ENCODE measurements at places on chromosomes 5 and 9.

GRCh38 chr5:74521401-74521800 is 119.1 kb downstream of the ENC1 start:
- DNase-seq: no peak

GRCh38 chr5:136230176-136230575 is 37.2 kb upstream of the SMIM32 start:
- no peak for DNase-seq

DNA sequence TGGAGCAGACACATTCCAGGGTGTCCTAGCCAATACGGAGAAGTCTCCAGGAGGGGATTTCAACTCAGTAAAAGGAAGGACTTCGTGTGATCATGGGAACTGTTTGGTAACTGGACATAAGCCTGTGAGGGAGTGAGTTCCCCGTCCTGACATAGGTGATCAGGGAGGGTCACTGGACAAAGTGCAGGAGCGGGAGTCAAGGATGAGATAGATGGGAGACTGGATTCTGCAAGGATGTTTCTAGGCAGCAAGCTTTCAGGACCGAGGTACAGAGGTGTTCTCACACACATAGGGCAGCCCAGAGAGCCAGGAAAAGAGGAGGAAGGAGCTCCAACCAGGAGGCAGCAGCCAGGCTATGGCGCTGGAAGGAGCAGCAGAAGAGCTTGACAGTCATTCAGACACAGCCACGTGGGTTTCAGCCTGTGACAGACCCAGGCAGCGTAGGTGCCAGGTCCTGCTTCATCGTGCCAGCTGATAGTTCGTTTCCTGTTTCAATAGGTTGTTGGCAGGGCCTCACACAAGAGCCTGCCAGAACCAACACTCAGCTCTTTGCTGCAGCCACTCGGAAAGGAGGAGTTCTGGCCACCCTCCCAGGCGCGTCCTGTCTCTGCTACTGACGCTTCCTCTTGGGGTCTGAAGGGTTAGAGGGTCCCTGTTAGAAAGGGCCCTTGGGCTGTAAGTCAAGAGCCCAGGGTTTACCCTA is 84.1 kb downstream of the AMBP start:
- DNase-seq: no peak

DNA sequence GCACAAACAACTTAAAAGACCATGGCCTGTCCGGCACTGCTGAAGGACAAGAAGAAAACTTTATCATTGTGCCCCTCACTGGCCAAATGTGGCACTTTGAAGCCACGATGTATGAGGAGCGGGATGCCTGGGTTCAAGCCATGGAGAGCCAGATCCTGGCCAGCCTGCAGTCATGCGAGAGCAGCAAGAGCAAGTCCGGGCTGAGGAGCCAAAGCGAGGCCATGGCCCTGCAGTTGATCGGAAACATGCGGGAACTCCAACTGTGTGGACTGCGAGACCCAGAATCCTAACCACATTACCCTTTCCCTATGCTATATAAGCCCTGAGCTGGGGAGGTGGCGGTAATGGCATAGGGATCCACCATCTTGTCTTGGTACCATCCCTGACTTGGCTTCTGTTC is 497.9 kb downstream of the ANXA1 start:
- no peak for DNase-seq

DNA sequence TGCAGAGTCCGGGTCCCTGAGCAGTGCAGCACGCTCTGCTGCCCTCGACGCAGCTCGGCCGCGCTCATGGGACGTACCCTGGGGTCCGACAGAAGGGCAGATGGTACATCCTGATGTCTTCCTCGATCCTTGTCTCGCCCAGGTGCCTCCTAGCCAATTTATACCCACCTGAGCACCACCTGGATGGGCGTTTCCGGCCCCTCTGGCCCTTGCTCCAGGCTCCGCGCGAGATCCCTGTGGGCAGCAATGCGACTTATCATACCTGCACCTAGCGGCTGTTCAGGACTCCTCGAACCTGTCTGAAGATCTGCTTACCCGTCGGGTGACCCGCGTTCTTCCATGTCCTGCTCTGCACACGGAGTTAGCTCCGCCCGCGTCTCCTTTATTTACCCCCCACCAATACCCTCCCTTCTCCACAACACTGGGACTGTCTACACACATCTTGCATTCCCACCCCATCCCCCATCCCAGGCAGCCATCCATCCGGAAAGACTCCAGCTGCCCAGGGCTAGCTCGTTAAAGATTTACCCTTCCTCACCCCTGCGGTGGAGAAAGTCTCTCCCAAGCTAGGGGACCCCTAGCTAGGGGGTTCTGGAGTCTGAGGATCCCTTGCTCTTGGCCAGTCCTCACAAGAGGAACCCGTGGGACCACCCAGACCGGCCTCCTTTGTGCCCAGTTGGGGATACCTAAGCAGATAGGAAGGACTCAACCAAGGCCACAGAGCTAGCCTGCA is at the start of gene KIF12:
Gene KIF12, minus strand, starts transcription at position 357 of the 733 bp plus-strand sequence. Its CDS starts 16 bp downstream, at position 341.
- no peak for DNase-seq

- DNase-seq: no peak
Measured at GRCh38 chr9:129612123-129612522, 8.8 kb downstream of the C9orf50 start.

DNA sequence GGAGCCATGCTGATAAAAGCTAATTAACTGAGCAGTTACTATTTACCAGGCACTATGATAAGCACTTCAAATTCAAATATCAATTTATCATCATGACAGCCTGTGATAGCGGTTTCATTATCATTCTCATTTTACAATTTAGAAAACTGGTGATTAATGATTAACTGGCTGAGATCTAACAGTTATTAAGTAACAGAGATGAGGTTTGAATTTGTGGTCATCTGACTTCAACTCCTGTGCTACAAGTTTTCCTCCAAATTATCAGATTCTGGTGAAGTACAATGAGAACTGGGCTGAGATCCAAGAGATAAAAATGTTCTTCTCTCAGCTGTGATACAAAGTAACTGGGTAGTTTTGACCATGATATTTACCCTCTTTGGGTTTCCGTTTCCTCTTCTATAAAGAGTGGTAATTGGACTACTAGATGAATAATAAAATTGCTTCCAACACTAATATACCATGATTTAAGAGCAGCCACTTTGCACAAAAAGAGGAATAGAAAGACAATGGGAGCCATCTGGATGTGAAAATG is 74.5 kb upstream of the CCNG1 start:
- no peak for DNase-seq

GRCh38 chr9:133818444-133818843 is 80.3 kb upstream of the SARDH start:
- DNase-seq: no peak

GRCh38 chr5:64166201-64166959 is 737 bp downstream of the RNF180 start:
- DNase-seq: no peak

- DNase-seq: no peak
Measured at GRCh38 chr9:38386319-38386895, 6.1 kb upstream of the ALDH1B1 start.

- DNase-seq: no peak
Measured at GRCh38 chr5:39270225-39270848, 51.0 kb upstream of the FYB1 start.

GRCh38 chr5:1394881-1395860 is 50.1 kb downstream of the SLC6A3 start:
- no peak for DNase-seq

DNA sequence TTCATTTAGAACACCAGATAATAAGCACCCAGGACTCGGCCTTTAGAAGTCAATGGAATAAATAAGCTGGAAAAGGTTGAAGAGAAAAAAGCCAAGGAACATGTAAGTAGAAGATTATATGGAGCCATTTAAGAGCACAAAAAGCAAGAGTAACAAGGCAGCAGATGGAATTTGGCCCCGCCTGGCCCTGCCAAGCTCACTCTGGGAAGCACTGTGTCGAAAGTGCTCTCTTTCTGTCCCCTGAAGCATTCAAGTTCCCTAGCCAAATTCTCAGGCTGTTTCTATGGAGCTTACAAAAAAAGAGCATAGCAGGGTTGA is 73.0 kb upstream of the GPR151 start:
- no peak for DNase-seq

DNA sequence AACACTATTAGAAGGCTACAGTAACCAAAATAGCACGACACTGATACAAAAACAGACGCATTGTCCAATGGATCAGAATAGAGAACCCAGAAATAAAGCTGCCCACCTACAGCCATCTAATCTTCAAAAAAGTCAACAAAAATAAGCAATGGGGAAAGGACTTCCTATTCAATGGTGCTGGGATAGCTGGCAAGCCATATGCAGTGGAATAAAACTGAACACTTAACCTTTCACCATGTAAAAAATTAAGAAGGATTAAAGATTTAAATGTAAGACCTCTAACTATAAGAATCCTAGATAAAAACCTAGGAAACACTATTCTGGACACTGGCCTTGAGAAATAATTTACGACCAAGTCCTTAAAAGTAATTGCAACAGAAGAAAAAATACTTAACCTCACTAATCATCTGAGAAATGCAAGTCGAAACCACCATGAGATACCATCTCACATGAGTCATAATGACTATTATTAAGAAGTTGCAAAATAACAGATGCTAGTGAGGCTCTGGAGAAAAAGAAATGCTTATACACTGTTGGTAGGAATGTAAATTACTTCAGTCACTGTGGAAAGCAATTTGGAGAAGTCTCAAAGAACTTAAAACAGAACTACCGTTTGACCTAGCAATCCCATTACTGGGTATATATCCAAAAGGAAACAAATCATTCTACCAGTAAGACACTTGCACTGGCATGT is 203.3 kb upstream of the CDH9 start:
- DNase-seq: no peak

- no peak for DNase-seq
Measured at GRCh38 chr5:141903261-141903660, 20.4 kb upstream of the DELE1 start.

GRCh38 chr5:179533907-179534306 is 16.4 kb upstream of the RUFY1 start:
- no peak for DNase-seq

GRCh38 chr5:153974131-153974812 is 64.4 kb downstream of the FAM114A2 start:
- DNase-seq: no peak

- no peak for DNase-seq
Measured at GRCh38 chr9:971901-972500, 4.5 kb upstream of the DMRT3 start.

- no peak for DNase-seq
Measured at GRCh38 chr9:36063804-36064447, 27.2 kb downstream of the RECK start.

DNA sequence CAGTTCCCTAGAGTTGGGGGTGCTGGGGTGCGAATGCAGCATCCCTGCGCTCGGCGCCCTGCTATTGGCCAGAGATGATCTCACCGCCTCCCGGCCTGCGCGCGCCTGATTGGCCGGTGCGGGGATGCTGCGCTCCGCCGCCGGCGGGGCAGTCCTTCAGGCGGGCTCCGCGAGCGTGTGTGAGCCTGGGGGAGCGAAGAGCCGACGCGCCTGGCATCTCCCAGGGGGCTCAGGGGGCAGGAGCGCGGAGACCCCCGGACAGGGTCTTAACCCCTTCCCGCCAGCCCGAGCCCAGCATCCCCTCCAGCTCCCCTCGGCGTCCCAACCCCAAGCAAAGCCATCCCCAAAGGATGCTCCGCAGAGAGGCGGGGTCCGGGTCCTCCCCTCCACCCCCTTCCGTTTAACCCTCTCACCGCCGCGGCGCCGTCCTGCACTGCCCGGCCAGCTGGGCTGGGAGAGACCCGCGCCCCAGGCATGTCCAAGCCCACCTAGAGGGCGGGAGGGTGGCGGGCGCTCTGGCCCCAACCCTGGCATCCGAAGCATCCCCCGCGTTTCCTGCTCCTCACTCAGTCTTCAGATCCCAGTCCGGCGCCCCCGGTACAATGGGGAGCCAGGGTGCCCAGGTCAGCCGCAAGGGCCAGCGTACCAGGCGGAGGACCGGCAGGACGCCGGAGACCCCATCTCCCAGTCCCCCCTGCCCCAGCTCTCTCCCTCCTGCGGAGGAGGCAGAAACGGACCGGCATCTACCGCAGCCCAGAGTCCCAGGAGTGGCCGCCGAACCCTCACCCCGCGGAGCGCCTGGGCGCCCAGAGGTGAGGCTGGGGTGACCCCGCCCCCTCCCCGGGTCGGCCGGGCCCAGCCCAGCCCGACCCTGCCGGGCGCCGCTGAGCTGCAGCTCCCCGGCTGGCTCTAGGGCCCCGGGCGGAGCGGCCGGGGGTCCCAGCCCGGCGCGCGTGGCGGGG is 19.3 kb upstream of the TOR2A start:
- DNase-seq: no peak

- no peak for DNase-seq
Measured at GRCh38 chr9:86557063-86557766, 203.0 kb upstream of the TUT7 start.

DNA sequence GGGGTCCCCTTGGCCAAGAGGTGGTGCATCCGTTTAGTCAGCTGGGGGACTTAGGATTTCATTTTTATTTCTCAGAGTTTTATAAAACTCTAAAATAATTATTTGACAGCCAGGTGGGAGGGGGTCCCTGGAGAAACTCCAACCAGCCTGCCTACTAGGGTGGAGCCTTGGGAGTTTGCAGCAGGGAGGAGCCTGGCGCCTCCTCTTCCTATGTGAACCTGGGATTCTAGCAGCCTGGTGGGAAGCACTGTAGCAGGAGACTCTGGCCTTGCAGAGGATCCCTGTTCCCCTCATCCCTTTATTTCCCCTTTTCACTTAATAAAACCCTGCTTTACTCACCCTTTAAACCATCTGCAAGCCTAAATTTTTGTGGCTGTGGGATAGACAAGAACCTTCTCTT is 50.8 kb downstream of the FXN start:
- DNase-seq: no peak

GRCh38 chr9:20508242-20508641 is 114.1 kb downstream of the MLLT3 start:
- DNase-seq: no peak

GRCh38 chr5:57416278-57416994 is 66.2 kb downstream of the ACTBL2 start:
- no peak for DNase-seq

GRCh38 chr5:43638546-43638945 is 35.6 kb downstream of the NNT start:
- no peak for DNase-seq

- no peak for DNase-seq
Measured at GRCh38 chr5:55278778-55279177, 28.7 kb downstream of the DHX29 start.

DNA sequence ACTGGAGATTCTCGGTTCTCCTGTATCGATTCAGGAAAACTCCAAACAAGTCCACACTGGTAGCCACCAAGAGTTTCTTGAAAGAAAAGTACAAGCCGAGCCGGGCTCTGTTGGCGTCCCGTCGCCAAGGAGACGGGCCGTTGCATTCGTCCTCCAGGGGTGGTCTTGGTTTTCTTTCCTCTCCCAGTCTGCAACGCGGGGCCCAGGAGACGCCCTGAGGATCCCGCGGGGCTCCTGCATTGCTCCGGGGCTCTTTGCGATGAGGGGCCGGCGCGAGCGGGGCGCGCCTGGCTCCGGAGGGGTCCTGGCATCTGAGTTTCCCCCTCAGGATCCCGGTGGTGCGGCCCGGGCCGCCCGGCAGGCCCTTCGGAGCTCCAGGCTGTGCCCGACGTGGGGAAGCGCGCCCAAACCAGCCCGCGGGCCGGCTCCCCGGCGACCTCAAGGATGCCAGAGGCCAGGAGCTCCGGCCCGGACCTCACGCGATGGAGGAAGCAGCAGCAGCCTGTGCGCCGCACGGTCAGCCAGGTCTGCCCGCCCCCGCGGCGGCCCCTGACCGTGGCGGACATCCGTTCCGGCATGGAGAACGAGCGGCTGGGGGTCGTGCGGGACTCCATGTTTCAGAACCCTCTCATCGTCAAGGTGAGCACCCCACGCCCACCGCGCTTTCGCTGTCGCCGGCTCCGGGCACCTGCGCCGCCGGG is at the start of gene CFAP77:
Gene CFAP77, plus strand, starts transcription at position 384 of the 701 bp plus-strand sequence. Its CDS starts 61 bp downstream, at position 445.
- DNase-seq: peak; percentile 45
